ENCODE measurements at places on chromosomes 6 and 20.

- peak; percentile 58 for DNase-seq
These were observed 5.4 kb downstream of the DUSP22 start for GRCh38 chr6:297571-298232.

- no peak for DNase-seq
These were observed 1.7 kb downstream of the POPDC3 start for GRCh38 chr6:105178110-105178509.

DNA sequence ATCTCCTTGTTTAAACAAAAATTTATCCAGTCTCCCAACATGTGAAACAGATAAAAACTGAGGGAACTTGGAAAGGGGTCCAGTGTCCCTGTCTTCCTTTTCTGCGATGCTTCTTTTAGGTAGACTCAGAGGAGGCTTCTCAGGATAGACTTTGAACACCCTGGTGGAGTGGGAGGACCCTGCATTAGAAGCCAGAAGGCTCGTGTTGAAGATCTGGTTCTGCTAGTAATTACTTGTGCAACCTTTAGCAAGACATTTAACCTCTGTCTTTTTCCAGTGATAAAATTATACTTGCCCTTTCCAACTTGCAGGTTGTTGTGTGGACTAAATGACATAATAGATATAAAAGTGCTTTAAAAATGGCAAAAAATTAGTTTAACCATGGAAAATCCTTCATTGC, 67.1 kb upstream of the PREP start:
- DNase-seq: no peak

- DNase-seq: no peak
These were observed 388.8 kb downstream of the THBS2 start for GRCh38 chr6:168864541-168865460.

- no peak for DNase-seq
These were observed 105.6 kb downstream of the ZDHHC14 start for GRCh38 chr6:157486572-157486971.

GRCh38 chr6:142900227-142900971, 44.6 kb downstream of the HIVEP2 start:
- no peak for DNase-seq

GRCh38 chr20:48635791-48636267, 192.0 kb downstream of the PREX1 start:
- peak; percentile 85 for DNase-seq

DNA sequence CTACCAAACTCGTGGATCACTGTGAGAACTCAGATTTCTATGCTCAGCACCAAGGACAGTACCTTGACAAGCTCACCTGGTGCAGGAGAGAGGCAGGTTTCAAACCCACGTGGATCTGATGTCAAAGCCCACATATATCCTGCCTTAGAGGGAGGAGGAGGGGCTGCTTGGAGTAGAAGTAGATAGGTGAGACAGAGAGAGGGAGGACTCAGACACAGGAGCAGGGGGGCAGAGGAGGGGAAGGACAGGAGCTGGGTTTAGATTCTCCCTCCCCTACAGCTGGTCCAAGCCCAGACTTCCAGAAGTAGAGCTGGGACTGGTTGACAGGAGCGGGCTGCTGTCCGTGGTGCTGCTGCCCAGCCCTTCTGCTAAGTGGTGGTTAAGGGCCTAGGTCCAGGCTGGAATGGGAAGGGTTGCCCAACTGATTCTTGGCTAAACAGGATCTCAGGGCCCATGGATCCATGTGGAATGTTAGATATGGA, 77.5 kb downstream of the CDH22 start:
- no peak for DNase-seq

GRCh38 chr6:3553254-3553653, 96.4 kb upstream of the SLC22A23 start:
- no peak for DNase-seq

DNA sequence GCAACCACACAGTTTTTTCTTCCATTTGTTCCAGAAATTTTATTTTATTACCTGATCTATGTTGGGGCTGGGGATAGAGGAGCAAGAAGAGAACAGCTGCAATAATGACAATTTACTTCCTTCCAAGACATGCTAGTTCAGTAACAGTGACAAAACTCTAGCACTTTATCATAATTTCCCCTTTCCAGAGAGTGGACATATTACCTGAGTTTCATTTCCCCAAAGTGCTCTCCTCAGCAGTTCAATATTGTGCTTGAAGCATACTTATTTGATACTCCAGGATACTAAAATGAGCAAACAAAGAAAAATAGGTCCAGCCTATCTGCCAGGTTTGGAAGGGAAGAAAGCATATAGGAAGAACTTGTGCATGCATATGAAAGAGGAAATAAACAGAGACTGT, 157.7 kb downstream of the ID4 start:
- DNase-seq: no peak

GRCh38 chr6:32969685-32970412, 1.5 kb downstream of the BRD2 start:
- DNase-seq: peak; percentile 94

- DNase-seq: no peak
These were observed 85.7 kb downstream of the GJA1 start for GRCh38 chr6:121521164-121521555.

- DNase-seq: no peak
These were observed 62.9 kb downstream of the EFHC1 start for GRCh38 chr6:52482903-52483670.

DNA sequence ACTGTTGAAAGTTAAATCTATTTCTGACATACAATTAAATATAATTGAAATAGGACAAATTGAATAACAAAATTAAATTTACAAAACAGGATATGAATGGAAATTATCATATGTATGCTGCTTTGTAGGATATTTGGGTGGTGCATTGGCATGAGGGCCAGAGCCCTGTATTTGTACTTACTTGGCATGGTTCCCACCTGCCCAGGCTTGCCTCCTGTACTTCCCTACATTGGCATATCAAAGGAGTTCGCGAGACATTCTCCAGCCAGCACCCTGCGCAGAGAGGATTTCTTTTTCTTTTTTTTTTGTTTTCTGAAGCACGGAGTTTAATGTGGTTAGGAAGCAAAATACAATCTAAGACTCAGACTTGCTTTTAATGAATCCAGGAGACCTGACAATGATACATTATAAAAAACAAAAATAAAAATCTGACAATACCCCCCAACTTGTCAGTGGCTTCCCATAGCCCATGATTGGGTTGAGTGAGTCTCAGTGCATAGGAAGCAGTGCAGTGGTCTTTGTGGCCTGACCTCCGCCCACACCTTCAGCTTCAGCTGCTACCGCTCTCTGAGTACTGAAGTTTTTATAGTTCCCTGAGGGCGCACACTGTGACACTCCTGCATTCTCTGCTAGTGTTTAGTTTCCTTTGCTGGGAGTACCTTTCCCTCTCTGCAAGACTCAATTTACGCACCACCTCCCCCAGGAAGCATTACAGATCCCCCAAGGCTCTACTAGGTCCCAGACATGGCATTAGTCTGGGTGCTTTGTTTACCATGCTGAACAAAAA, 440.8 kb downstream of the UTRN start:
- DNase-seq: peak; percentile 62

- DNase-seq: no peak
These were observed 291.9 kb downstream of the PLCB1 start for GRCh38 chr20:8424010-8424409.

- no peak for DNase-seq
These were observed 114.2 kb upstream of the PHACTR1 start for GRCh38 chr6:12602342-12602741.

GRCh38 chr6:18263418-18264218, 712 bp downstream of the DEK start:
- peak; percentile 78 for DNase-seq

DNA sequence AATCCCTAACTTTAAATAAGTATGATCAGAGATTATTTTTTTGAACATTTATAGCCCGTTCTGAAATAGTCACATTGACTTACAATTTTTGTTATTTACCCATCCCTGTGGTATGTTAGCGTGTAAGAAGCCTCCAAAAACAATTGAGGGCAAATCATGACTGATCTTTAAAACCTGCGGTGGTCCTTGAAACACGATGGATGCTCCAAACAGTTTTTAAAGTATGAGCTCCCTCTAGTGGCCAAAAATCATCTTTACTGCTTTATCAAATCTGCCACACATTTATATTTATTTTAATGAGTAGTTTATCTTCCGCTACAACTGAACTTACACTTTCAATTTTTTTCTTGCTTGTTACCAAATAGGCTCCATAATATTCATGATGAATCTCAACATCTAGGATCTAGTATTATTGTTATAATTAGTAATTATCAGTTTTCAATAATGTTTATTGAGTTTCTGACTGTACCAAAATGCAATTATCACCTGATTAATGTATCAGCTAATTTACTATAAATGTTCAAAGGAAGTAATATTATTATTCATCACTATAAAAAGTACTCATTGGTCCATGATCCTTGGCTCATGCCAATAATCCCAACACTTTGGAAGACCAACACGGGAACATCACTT, 52.2 kb downstream of the MARCKS start:
- no peak for DNase-seq

- no peak for DNase-seq
These were observed 11.4 kb downstream of the TAGAP start for GRCh38 chr6:159033160-159034049.

GRCh38 chr6:127383988-127384387, 40.6 kb upstream of the ECHDC1 start:
- DNase-seq: no peak

DNA sequence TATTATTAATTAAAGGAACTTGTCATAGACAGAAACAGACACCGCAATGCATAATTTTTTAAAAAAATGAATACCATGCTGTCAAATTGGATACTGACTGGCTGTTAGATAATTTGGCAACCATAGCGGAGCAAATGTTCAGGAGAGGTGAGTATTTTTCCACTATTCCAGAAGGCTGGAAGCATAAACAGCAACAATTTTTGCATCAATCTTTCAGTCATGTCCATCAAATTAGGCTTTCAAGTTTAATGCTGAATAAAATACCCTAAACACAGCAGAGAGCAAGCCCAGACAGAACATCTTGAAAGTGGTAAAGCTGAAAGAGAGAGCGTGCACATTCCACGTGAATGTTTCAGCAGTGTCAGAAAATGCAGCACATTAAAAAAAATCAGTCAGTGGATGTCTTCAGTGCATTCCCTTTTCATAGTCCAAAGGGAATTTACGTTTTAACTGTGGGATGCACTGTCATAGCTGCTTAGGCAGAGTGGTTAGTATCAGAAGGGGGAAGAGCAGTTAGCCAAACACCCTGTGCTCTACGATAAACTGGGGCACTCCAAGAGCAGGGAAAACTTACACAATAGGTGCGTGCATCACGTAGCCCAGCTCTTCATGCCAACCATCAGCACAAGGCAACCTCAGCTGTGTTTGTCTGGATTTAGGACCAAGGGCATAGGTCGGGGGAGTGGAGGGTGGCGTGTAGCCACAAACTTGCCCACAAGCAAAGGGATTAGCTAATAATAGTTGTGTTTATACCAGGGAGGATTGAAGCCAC, 116.2 kb upstream of the STMND1 start:
- no peak for DNase-seq

DNA sequence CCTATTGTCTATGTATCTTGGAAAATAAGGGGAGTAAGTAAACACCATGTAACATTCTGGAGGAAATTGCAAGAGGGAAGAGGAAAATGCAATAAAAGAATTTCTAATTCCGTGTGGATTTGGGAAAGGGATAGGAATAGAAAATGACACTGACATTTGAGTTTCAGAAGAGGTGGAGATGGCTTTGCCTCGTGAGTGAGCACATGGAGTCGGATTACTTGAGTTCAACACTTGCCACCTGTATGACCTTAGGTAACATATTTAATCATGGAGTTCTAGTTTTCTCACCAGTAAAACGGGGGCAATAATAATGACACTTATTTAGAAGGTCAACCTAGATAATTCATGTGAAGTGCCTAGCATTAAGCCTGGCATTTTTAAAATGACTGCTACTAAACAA, 10.8 kb upstream of the PBOV1 start:
- no peak for DNase-seq

DNA sequence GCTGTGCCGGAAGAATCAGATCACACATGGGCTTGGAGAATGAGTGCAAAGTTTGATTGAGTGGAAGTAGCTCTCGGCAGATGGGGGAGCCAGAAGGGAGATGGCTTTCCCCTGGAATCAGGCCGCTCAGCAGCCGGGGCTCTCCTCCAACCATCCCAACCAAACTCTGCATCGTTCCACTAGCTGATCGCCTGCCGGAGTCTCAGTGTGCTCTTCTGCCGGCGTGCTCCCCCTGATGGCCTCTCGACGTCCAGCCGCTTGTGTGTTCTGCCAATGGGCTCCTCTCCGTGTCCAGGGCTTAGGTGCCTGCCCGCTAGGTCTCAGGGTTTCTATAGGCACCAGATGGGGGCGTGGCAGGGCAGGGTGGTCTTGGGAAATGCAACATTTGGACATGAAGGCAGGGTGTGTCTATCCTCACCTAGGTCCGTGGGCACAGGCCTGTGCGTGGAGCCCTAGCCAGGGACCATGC, 4.9 kb upstream of the BIRC7 start:
- DNase-seq: no peak

DNA sequence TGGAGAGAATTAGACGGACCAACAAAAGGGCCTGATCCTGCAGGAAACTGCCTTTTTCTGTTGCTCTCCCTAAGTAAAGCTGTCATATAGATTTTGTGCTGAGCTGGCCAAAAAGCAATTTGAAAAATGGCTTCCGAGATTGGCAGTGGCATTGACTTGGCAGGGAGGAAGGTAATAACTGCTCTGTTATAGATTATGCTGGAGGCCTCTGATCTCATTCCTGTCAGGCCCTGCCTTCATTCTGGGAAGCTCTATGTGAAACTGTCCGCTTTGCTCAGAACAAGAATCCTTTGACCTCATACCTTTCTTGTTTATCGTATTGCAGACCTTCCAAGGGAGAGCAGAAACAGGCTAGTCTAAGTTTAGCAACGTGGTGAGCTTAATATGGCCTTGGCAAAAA, 234.4 kb downstream of the PHACTR1 start:
- DNase-seq: no peak

GRCh38 chr6:148144917-148145521, 197.6 kb upstream of the SASH1 start:
- peak; percentile 82 for DNase-seq

- no peak for DNase-seq
These were observed 64.1 kb downstream of the FAM50B start for GRCh38 chr6:3913077-3913957.

- no peak for DNase-seq
These were observed 150.8 kb downstream of the NRN1 start for GRCh38 chr6:5855787-5856470.

DNA sequence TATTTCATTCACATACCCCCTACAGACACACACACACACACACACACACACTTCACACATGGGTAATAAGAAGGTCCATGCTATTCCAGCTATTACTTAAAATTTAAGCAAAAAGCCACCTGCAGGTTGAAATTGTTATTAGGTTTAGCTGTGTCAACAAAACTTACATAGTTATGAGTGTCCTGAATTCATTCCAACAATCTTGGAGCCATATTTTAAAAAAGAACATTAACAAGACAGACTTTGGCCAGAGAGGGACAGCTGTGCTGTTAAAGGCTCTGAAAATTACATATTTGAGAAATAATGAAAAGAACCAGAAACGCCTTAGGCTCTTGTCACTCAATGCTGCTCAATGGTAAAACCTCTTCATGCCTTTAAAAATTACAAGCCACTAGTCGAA, 455.3 kb downstream of the EPM2A start:
- DNase-seq: no peak

GRCh38 chr20:19264191-19264590, 51.7 kb downstream of the SLC24A3 start:
- DNase-seq: no peak

Measured in activated CD8-positive, alpha-beta memory T cell treated with anti-CD3 and anti-CD28 coated beads for 24 hours (primary cell).